ENCODE measurements at places on chromosomes 1 and 21. TPM values are rescaled to one million over a fixed set of nuclear protein-coding genes. Genes with fewer than 3 reads are reported as not detected.

Gene GRIK1
- total RNA-seq = 0.81 TPM

Gene MSTO1
- total RNA-seq = 30.5 TPM

Gene PADI1
- 0.09 TPM for total RNA-seq

Gene USH2A
- total RNA-seq = under 0.01 TPM

Gene MIA3
- total RNA-seq = 61.5 TPM

Gene ICOSLG
- total RNA-seq = not detected

Gene SLC45A1
- total RNA-seq = 2.0 TPM

Gene CFAP74
- not detected for total RNA-seq

All from fibroblast of the aortic adventitia (primary cell).